ENCODE measurements at places on chromosomes 6 and 20. TPM values are rescaled to one million over a fixed set of nuclear protein-coding genes. Genes with fewer than 3 reads are reported as not detected.

CEP43 gene
- total RNA-seq = 6.9 TPM

KIAA0408 gene
- 4.6 TPM for total RNA-seq

AMD1 gene
- 37.8 TPM for total RNA-seq

OXT gene
- total RNA-seq = not detected

CYP21A2 gene
- total RNA-seq = 0.15 TPM

NKAPL gene
- 1.1 TPM for total RNA-seq

CD109 gene
- total RNA-seq = 22.8 TPM

TMEM244 gene
- total RNA-seq = not detected
